ENCODE measurements at places on chromosomes 1 and 21.

GRCh38 chr1:229287267-229287666, 16.4 kb downstream of the RAB4A start:
- no peak for DNase-seq

- no peak for DNase-seq
These were observed 27.3 kb upstream of the EPHA2 start for GRCh38 chr1:16183179-16183578.

DNA sequence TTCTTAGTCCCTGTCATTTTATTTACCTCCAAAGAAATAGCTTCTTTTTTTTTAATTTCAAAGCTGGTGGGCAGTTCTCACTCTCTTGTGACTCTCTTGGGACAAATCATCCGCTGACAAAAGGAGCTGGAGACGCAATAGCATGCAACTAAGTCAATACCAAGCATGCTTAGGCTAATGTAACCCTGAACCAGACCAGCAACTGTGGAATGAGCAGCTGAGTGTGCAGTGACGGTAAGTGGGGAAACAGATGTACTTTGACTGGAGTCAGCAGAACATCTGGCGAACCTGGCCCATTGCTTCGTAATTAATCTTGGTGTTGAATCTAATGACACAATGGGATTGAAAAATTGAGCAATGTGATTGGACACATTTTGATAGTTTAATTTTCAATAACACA, 280.7 kb upstream of the PLXNA2 start:
- no peak for DNase-seq

GRCh38 chr1:66876664-66877063, 48.0 kb downstream of the DNAI4 start:
- DNase-seq = no peak

DNA sequence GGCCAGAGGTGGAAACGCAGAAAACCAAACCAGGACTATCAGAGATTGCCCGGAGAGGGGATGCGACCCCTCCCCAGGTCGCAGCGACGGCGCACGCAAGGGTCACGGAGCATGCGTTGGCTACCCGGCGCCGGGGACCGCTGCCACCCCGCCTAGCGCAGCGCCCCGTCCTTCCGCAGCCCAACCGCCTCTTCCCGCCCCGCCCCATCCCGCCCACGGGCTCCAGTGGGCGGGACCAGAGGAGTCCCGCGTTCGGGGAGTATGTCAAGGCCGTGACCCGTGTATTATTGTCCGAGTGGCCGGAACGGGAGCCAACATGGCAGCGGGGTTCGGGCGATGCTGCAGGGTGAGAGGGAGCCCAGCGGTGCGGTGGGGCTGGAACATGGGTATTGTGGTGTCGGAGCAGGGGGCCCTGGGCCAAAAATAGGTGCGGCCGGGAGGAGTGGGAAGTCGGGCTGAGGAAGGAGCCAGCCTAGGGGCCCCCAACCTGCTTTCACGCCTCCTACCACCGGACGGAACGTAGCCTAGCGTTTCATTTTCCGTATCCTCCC, at the start of gene ACADM:
ACADM (plus strand) TSS at position 238 of the 551 bp plus-strand sequence; CDS start at position 317, 79 bp downstream.
- DNase-seq = peak; percentile 64

- no peak for DNase-seq
These were observed 9.6 kb downstream of the STUM start for GRCh38 chr1:226558036-226558650.

- no peak for DNase-seq
These were observed 147.7 kb downstream of the CDC42BPA start for GRCh38 chr1:227170361-227171166.

- DNase-seq = peak; percentile 23
These were observed 11.8 kb downstream of the IER5 start for GRCh38 chr1:181100015-181100905.

- DNase-seq = no peak
These were observed 49.6 kb upstream of the GOLT1A start for GRCh38 chr1:204263254-204263910.
